ENCODE measurements at places on chromosomes 1 and 21. TPM values are rescaled to one million over a fixed set of nuclear protein-coding genes. Genes with fewer than 3 reads are reported as not detected.

The TMEM201 gene
- total RNA-seq = 5.8 TPM

The SMPDL3B gene
- 0.68 TPM for total RNA-seq

- DNase-seq = no peak
These were observed 370.5 kb upstream of the VAMP3 start for GRCh38 chr1:7400566-7400965.

DNA sequence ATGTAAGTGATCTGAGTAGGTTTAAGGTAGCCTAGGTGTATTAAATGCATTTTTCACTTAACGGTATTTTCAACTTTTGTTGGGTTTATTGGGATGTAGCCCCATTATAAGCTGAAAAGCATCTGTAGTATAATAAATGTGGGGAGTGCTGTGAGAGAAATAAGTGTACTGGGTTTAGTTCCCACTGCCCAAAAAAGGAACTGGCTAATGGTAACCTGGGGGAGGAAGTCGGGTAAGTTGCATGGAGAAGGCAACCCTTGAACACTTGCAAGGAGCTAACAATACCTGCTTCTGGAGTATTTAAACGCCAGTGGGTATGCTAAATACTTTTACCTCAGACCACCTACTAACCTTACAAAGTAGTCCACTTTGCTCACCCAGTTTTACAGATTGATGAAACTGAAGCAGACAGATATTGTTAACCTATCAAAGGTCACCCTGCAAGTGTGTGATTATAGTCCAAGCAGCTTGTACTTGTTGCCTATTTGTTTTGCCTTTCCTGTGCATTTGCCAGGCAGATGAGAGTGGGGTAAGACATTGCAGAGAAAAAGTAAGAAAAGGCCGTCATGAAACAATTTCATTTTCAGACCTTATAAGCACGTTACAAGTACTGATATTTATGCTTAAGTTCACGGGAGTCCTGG, 7.6 kb upstream of the SHISA4 start:
- no peak for DNase-seq

GRCh38 chr1:81433676-81434075, 367.1 kb upstream of the ADGRL2 start:
- no peak for DNase-seq

DNA sequence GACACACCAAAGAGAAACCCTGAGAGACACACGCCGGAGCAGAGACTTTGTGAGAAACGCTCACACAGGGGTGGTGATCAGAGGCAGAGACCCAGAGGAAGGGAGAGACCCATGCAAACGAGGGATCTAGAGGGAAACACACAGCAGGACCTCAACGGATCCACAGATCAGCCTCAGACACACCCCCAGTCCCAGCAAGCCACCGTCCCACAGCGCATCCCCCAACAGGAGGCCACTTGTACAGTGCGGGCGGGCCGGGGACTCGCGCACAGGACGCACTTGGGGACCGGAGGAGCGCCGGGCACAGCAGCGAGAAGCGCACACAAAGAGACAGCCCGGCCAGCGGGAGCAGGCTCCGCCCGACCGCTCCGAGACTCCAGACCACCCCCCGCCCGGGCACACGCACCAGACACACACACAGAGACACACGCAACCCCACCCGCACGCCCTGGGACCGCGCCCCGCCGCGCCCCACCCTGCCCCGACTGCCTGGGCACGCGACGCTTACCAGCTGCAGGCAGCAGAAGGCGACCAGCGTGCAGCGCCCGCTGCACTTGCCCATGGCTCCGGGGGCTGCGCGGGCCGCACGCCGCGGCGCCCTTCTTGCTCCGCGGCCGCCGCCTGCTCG, 587 bp downstream of the NKAIN1 start:
- DNase-seq = peak; percentile 34

GRCh38 chr1:1782399-1783221, 4.3 kb upstream of the NADK start:
- peak; percentile 68 for DNase-seq

- no peak for DNase-seq
These were observed 5.9 kb upstream of the MYOM3 start for GRCh38 chr1:24117722-24118409.

GRCh38 chr1:164588516-164589341, 29.7 kb downstream of the PBX1 start:
- DNase-seq = no peak

DNA sequence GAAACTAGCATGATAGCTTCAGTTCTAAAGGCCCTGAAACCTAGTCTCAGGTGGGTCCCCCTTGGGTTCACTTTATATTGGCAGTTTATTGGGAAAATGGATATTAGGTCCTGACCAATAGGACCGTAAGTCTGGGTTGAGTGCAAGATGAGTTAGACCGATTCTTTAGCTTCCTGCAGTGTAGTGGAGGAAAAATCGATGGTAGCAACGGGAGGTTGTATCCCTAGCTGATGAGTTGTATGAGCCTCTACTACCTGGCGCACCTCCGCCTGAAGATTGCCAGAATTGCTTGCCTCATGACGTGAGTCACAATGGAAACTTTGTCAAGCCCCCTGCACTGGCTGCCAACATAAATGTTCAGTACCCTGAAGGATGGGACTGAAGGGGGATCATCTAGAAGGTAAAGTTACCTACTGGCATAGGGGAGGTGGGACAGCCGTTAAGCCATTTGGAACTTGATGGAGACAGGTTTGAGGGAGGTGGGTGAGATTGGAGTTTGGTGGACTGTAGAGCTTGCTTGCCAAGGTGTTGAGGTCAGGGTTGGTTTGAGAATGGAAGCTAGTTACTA, 3.9 kb downstream of the RCC1 start:
- peak; percentile 40 for DNase-seq

DNA sequence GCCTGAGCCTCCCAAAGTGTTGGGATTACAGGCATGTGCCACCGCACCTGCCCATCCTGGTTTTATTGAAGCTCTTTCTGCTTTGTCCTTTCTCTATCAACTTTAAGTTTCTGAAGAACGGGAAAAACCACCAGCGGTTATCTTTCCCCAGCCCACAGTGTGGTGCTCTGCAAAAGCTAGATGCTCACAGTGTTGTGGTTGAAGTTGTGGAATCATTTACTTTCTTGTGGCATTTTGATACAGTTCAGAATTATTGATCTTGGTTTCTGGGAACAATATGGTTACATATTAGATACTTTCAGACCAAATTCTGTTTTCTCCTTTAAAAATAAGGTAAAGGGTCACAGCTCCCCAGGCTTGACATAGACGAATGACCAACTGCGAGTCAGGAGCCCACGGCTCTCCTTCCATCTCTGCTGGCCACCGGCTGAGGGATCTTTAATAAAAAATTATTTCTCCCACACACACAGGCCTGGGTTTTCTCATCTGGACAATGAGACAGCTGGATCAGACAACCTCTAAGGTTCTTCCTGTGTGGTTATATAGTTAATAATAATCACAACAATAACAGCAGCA, 385.3 kb downstream of the SETD4 start:
- no peak for DNase-seq

GRCh38 chr1:119046785-119047438, 58.8 kb upstream of the TBX15 start:
- no peak for DNase-seq

- peak; percentile 85 for DNase-seq
These were observed 673 bp downstream of the PIK3C2B start for GRCh38 chr1:204493984-204494280.

GRCh38 chr1:69747207-69747606, 179.5 kb downstream of the LRRC7 start:
- no peak for DNase-seq

GRCh38 chr1:79638382-79638781, 631.9 kb upstream of the ADGRL4 start:
- DNase-seq = no peak

DNA sequence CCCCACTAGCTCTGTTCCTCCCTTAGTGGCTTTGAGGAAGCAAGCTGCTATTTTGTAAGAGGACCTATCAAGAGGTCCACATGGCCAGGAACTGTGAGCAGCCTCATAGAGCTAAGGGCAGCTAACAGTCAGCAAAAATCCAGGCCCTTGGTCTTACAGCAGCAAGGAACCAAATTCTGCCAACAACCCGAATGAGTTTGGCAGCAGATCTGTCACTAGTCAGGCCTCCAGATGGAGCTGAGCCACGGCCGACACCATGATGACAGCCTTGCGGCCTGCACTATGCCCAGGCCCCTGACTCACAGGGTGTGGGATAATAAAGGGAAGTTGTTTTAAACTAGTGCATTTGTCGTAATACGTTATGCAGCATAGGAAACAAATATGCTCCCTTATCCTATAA, 28.0 kb upstream of the H3-3A start:
- DNase-seq = peak; percentile 83

GRCh38 chr1:218408942-218409341, 63.8 kb downstream of the TGFB2 start:
- DNase-seq = no peak

All from dermis blood vessel endothelial cell (primary cell).